ENCODE measurements at places on chromosomes 2 and 18.
A peak's percentile ranks its signal among the peaks of the same experiment; 100 is the strongest.

- no peak for DNase-seq
These were observed 899.7 kb upstream of the CDH2 start for GRCh38 chr18:29076645-29077044.

- no peak for DNase-seq
These were observed 314.4 kb upstream of the CDH7 start for GRCh38 chr18:65436430-65436829.

DNA sequence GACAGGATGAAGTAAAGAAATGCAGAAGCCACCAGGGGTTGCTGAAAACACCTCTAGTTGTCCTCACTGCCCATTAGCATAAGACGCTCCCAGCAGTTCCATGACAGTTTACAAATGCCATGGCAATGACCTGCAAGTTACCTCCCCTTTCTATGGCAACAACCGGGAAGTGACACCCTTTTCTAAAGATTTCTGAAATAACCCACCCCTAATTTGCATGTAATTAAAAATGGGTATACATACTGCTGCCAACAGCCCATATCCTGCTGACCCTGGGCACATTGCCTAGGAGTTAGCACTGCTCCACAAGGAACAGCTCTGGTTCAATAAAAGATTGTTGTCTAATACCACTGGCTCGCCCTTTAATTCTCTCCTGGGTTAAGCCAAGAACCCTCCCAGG is 178.3 kb upstream of the LRATD1 start:
- DNase-seq: no peak

- no peak for DNase-seq
These were observed 134.7 kb downstream of the PXDN start for GRCh38 chr2:1609485-1610095.

DNA sequence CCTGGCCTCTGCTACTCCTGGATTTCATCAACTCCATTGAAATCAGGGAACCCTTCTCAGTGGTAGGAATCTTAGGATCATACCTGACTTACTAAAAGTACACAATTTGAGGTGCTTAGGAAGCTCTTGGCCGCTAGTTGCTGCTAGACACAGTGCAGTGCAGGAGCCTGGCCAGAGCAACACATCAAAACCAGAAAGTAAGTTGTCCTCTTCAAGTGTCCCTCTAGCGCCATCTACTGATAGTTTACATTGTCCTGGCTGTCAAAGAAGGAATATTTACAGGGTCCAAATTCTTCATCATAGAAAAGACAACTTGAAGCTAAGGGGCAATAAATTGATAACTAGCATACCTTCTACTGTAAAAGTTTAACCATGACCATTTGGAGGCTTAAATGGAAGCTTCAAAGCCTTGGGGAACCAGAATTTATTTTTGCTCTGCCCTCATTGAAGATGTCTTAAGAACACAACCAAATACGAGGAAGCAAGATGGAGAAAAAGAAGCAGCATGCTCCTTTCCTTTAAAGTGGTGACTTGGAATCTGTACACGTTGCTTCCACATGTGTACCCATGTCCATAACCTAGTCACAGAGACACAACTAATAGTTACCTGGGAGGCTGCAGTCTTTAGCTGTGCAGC is 889.1 kb upstream of the GCFC2 start:
- peak; percentile 3 for DNase-seq

DNA sequence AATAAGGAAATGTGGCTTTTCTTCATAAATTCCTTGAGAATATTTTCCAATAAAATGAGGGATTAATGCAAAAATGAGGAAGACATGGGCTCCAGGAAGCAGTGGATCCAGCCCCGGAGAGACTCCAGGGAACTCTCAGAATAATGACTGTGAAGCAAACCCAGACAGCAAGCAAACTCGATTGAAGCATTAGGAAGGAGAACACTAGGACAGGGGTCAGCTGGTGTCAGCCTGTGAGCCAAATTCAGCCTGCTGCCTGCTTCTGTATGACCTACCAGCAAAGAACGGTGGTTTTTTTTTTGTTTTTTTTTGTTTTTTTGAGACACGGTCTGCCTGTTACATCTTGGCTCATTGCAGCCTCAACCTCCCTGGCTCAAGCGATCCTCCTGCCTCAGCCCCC is 274.3 kb upstream of the FBXO11 start:
- DNase-seq: no peak

DNA sequence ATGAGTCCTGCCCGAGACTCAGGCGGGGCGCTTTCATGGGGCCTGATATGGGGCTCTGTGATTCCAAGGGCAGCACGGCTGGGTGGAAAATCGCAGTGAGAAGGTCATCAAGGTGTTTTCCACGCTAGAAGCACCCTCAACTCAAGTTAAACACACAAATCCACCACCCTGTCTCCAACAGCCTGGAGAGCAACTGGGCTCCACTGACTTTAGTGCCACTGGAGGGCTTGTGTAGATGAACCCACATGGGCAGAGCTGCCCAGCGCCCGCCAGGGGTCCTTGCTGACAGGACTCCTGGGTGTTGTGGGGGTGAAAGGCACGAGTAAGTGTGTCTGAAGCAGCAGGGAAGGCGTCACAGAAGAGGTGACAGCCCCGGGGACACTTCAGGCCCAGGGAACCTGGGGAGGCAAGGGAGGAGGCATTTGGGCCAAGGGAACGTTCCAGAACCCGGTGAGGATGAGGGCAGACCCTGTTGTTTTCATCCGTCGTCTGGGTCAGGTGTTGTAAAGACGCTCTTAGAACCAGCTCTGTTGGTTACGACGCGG is 51.8 kb upstream of the CTDP1 start:
- no peak for DNase-seq

- DNase-seq: peak; percentile 54
These were observed 50.6 kb downstream of the UNC50 start for GRCh38 chr2:98658816-98659490.

- peak; percentile 41 for DNase-seq
These were observed 5.0 kb upstream of the IL18RAP start for GRCh38 chr2:102417946-102418345.

- no peak for DNase-seq
These were observed 9.5 kb upstream of the TNFAIP6 start for GRCh38 chr2:151347906-151348305.

Measured in CD4-positive, alpha-beta T cell treated with Interleukin-17A for 1 hour (primary cell).